CD4-positive, alpha-beta T cell (primary cell): ENCODE measurements at places on chromosomes 6 and 20. TPM values are rescaled to one million over a fixed set of nuclear protein-coding genes. Genes with fewer than 3 reads are reported as not detected.

Gene HDGFL1
- total RNA-seq, result not detected

Gene AIF1
- total RNA-seq, result 35.5 TPM

DNA sequence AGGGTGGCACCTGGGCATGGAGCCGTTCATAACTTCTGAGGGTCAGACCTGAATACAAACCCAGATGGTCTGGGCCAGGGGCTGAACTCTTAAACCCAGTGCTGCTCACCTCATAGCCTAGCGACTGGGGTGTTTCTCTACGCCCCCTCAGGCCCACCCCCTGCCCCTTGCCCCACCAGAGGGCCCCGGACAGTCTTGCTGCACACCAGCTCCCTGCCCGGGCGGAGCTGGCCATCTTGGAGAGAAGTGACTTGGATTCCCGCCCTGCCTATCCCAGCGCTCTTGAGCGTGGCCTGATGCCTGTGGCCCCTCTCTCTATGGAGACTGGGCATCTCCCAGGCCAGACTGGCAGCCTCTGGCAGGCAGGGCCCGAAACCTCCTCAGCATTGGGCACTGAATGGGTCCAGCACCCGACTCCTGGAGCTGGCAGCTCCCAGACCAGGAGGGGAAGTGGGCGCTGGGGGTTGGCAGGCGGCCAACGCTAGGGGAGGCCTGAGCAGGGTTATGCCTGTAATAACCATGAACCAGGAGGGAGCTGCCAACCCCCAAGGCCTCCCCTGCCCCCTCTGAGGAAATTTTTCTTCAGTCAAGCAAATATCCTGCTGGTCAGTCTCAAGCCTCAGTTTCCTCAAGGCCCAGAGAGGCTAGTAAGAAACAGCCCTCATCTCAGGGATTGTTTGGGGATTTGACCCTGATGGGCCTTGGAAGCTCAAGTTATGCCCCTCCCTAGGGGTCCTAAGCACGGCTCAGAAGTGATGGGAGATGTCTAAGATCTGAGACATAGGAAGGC lies 169.5 kb downstream of the VEGFA start:
- DNase-seq, result no peak

- no peak for DNase-seq
Measured at GRCh38 chr20:12371990-12372389, 454.3 kb downstream of the BTBD3 start.

Gene PDYN
- not detected for total RNA-seq

DNA sequence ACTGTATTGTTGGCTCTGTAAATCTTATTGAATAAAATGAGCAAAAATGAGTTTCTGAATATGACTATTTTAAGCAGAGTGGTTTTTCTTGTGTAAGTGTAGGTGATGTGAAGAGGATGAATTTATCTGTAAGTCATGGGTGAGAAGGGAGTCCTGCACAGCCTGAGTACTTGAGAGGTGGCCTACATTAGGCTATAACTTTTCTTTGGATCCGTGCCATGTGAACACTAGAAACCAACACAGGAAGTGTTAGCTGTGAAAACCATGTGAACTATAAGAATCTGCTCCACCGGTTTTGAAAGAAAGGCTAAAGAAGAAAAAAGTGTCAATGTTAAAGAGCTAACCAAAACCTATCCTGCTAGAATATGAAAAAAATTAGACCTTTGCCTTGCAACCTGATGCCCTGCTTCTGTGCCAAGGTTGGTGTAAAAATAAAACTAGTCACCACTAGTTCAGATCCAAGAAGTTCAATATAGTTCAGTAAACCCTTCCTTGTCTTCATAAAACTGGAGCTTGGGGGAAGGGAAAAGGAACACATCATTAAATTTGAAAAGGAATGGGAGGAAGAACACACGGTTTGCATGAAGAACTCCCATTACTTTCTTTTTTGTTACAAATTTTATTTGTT lies 21.3 kb downstream of the PLCB1 start:
- DNase-seq, result peak; percentile 15

GRCh38 chr6:150435832-150436231 lies 67.0 kb downstream of the IYD start:
- no peak for DNase-seq

DNA sequence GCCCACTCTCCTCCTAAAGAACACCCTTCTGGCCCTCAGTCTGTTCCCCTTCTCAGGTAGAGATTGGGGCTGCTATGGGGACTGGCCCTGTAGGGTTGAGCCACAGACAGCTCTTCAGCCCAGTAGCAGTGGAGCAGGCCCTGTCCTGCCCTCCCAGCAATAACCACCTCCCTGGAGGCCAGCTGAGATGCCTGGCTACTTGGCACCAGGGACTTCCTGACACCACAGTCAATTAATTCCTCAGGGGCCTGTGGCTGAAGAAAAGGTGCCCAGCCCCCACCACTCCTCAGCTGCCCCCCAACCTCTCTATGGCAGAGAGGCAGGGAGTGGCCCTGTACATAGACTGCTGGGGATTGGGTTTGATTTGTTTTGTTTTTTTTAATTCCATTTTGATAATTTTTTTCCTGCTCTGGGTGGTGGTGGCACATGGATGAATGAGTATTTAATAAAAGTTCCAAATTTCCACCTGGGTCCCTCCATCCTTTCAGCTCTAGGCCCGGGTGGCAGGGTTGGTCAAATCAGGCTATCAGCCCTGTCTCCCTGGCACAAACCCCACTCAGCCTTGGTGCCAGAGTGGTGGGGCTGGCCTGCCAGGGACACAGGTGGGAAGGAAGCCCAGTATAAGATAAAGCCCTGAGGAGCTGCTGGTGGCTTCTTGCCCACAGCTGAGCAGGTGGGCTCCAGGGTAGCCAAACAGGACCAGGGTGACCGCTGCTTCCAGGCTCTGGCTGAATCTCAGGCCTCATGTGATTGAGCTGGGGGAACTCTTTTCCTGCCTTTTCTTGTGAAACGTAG lies 1.9 kb upstream of the DEF6 start:
- no peak for DNase-seq

GRCh38 chr20:51631011-51631950 lies 88.8 kb upstream of the NFATC2 start:
- peak; percentile 55 for DNase-seq

DNA sequence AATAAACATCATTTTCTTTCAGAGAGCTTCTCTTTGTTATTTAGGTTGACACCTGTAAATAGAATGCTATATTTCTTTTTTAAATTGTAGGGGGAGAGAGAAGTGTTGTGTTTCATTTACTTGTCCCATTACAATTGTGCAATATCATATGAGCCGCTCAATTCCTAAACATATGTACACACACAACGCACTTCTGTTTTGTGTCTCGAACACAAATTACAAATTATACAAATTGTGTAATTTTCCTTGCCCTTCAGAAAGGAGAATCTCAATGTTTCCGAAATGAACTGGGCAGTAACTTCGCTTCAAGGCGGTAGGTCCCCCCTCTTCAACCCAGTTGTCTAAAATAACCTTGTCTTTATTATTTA lies 2.6 kb upstream of the ABT1 start:
- DNase-seq, result no peak

Gene OR2B6
- total RNA-seq, result not detected

DNA sequence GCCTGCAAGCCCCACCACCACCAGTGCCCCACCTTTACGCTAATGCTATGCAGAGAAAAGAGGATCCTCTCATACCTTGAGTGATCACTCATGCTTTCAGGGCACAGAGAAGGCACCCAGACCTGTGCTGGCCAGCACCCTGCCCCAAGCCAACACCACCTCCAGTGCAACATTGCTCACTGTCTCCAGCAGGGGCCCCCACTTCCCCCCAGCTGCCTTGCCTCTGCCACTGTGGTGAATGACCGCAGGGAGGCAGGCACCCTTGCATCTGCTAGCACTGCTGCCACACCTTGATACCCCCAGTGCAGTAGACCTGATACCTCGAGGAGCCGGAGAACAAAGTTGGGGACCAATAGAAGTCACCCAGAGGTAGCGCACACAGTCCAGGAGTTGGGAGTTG lies 139.2 kb upstream of the PLN start:
- DNase-seq, result no peak

Gene ZFP57
- total RNA-seq, result not detected

GRCh38 chr6:87762116-87762515 lies 60.1 kb upstream of the AKIRIN2 start:
- DNase-seq, result no peak

DNA sequence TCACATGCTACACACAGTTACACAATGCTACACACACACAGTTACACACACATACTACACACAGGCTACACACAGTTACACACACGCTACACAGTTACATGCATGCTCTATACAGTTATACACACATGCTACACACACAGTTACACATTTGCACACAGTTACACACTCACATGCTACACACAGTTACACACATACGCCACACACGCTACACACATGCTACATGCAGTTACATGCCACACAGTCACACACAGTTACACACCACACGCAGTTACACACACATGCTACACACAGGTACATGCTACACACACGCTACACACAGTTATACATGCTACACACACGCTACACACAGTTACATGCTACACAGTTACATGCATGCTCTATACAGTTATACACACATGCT lies 15.6 kb downstream of the MYT1 start:
- DNase-seq, result no peak

DNA sequence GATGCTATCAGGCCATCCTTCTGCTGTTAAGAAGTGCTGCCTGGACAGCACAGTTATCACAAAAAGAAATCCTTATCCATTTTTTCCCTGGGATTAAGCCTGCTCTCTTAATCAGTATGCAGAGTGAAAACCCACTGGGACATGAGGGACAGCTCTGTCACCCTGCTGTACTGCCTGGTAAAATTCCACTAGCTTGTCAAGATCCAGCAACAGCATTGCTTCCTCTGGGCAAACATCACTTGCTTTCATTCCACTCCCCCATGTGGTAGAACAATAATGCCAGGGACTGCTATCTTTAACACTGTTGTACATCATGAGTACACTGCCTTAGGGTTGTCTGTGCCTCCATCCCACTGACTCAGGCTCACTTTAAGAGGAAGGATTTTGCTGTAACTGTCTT lies 331.3 kb downstream of the KIF16B start:
- no peak for DNase-seq

GRCh38 chr6:133441491-133441890 lies 200.3 kb downstream of the EYA4 start:
- no peak for DNase-seq

Gene MEP1A
- not detected for total RNA-seq

DNA sequence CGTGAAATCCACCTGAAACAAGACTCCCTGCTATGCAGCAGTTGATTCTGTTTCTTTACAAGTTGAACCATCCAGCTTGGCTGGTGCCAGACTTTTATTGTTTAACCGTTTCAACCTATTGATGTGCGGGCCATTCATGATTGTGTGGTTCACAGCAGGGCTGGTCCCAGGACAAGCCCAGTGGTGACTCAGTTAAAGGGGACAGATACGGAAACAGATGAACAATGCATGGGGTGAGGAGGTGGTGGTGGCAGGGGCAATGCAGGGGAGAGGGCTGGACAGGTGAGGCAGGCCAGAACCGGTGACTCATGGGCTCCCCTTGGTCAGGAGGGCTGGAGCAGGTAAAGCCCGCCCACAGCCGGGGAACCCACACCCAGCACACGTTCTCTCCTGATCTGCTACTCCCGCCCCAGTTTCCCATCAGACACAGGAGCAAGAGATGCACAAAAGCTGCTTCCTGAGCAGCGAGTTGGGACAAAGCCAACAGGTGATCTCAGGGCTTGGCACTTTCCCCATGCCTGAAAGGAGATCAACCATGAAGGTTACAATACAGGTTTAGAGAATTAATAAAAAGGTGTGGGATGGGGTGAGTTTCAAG lies 232.2 kb downstream of the LY86 start:
- DNase-seq, result no peak

- no peak for DNase-seq
Measured at GRCh38 chr20:3473944-3474343, 3.1 kb downstream of the ATRN start.

Gene C4B
- total RNA-seq, result 3.0 TPM

- DNase-seq, result no peak
Measured at GRCh38 chr6:150207931-150208570, 65.2 kb downstream of the PPP1R14C start.

DNA sequence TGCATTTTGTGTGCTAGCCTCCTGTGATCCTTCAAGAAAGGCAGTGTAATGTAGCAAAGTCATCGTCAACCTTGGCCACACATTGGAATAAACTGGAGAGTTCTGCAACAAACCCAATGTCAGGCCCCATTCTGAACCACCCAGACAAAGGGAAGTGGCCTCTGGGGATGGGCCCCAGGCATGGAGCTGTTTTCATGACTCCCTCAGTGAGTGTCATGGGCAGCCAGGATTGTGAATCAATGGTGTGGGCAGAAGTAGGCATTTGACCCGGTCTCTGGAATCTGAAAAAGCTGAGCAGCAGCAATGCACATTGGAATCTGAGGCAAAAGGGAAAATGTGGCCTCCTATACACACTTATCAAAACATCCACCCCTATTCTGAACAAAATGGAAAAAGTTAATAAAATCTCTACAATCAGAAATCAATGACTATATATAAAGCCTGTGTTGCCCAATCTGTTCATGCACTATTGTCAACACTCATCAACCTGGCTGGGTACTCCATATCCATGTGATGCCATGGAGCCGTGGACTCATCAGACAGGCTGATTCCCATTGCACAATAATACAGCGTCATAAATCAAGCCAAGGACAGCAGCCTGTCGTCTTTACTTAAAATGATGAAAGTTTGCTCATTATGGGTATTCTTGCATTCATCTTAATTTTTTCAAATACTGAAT lies 134.9 kb upstream of the STMND1 start:
- DNase-seq, result no peak

Gene ZMYND8
- 34.3 TPM for total RNA-seq

DNA sequence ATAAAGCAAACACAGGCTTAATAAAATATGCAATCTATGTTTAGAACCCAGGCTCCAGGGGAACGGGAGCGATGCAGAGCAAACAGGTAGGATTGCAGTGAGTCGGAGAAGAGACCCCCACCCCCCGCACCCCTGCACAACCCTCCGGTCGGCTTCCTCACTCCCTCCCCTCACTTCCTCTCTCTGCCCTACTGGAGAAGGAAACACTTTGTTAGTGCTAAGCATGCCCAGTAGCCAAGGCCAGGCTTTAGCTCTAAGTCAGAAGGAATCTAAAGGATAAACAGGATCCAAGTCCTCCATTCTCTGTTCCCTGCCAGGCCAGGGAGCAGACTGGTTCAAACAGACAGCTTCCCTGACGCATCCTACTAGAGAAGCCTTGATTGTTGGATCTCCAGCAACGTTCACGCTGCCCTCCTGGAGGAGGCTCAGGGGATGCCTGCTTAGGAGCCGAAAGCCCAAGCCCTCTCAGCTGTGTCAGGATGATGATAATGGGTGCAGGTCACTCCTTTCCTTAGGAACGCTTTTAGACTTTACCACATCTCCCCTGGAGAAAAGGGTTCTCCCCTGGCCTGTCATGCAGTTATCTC lies 14.7 kb downstream of the FOXQ1 start:
- no peak for DNase-seq

GRCh38 chr20:35463455-35464300 lies 8.3 kb downstream of the CEP250 start:
- DNase-seq, result peak; percentile 38

- no peak for DNase-seq
Measured at GRCh38 chr6:1591243-1591642, 18.5 kb upstream of the FOXC1 start.
